NCI-H1417 treated with DMSO at 0.1 percent for 48 hours (cell line): ENCODE measurements at places on chromosomes 5 and 9.

- DNase-seq = no peak
These were observed 20.9 kb downstream of the MORN5 start for GRCh38 chr9:122180633-122181032.

DNA sequence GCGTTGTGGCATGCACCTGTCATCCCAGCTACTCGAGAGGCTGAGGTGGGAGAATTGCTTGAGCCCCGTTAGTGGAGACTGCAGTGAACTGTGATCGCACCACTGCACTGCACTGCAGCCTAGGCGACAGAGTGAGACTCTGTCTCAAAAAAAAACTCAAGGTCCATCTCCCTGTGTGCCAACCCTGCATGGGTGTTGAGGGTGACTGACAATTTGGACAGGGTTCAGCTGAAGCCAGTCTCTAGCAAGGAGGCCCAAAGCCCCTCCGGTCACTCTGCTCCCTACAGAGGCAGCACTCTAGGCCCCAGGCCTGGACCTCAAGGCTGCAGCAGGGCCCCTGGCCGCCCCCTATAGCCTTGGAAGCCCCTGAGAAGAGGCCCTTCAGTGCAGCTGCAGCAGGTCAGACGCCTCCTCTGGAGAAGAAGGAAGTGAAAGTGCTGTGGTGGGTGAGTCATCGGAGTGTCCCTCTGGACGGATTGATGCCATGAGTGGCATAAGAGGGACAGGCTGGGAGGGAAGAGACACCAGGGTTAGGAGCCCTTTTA lies 39.2 kb upstream of the NEK6 start:
- DNase-seq = no peak

- DNase-seq = no peak
These were observed 15.3 kb downstream of the HNRNPH1 start for GRCh38 chr5:179608131-179608581.

DNA sequence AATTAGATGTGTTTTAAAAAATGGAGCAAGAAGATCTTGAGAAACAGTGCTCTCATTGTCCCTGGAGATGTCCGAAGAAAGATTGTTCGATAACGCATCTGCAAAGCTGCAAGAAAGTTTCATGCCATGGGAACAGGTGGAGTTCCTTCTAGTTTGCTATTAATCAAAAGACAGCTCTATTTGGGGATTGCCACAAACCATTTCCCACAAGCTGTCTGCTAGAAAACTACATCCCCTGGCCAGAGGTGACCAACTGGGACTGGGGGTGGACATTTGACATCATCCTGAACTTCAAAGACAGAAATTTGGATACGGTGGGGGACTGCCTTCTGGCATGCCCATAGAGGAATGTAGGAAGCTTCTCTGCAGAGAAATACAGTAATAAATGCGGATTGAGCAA lies 50.8 kb upstream of the OSMR start:
- no peak for DNase-seq

DNA sequence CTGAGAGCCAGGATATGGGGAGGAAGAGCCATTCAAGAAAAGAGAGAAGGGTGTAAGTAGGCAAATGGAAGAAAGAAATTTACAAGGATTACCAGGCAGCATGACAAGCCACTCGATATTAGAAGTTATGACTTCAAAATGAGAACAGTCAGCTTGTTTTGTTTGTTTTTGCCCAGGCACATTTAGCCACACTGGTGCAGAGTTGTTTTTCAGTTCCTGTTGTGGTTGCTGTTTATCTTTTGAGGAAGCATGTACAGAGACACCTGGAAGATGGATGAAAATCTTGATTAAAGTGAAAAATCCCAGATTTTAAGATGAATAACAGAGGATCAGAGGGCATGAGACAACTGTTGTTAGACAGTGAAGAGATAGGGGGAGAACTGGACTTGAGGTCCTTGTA lies 199.1 kb downstream of the MTRR start:
- DNase-seq = no peak

- no peak for DNase-seq
These were observed 56.8 kb downstream of the MTREX start for GRCh38 chr5:55364537-55365055.
